ENCODE measurements at places on chromosomes 5 and 9.

DNA sequence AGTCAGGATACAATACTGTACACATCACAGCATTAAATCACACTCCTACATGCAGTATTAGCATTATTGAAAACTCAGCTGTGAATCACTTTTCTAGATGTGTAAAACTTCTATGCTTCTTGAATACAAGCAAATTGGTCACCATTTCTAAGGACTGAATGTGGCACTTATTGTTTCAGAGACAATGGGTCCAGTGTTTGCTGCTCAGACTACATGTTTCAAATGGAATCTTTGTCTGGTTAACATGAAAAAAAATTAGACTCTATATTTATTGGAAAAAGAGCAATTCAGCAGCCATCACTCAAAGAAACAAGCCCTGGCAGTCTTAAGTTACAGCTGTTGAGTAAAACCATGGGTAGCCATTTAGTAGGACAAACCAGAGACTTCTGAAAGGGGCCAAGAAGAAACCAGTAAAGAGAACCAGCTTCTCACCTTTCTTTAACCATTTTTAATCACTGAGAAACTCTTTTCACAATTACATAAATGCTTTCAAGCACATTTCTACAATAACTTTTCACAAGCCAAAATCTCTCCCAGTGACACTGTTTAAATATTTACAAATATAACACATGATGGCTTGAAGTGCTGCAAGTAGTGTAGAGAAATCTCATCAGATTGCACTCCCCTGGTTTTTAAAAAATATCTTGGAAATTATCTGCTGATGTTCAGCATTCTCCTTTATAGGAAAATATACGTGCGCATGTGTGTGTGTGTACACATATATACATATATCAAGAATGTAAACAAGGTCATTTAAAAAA, 35.2 kb downstream of the OR2K2 start:
- DNase-seq = no peak

DNA sequence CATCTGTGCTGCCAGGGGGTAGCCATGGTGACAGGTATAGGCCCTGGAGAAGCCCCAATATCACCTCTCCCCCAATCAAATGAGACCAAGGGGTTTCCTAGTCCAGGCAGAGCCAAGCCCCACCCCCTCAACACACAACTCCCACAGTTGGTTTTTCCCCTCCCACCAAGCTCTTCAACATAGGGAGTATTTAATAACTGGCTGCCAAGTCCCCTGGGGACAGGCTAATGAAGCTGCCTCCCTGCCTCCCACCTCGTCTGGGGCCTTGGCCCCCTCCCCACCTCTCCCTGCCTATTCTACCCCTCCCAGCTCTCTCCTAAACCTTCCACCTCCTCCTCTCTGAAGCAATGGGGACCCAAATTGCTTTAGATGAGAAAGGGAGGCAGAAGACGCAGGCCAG, 23.4 kb downstream of the CPLX2 start:
- DNase-seq = no peak

DNA sequence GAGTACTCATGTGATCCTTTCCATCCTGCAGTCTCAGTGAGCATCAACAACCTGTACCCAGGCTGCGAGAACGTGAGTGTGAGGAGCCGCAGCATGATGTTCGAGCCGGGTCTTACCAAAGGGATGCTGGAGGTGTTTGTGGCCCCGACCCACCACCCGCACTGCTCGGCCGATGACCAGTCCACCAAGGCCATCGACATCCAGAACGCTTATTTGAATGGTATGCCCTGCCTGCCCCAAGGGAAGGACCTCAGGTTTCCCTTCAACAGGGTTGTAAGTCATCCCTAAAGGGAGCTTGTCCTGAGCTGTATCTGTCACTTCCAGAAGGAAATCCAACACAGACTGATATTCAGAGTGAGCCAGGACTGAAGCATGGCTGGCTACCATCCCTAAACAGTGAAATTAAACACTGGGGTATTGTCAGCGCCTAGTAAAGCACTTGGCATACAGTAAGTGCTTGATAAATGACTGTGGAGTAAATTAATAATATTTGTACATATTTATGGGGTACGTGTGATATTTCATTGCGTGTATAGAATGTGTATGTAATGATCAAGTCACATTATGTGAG, 39.3 kb upstream of the CTSL start:
- DNase-seq = no peak

- DNase-seq = no peak
These were observed 29.5 kb downstream of the SURF6 start for GRCh38 chr9:133306242-133307204.

GRCh38 chr5:171080186-171080938, 218.5 kb downstream of the RANBP17 start:
- no peak for DNase-seq

DNA sequence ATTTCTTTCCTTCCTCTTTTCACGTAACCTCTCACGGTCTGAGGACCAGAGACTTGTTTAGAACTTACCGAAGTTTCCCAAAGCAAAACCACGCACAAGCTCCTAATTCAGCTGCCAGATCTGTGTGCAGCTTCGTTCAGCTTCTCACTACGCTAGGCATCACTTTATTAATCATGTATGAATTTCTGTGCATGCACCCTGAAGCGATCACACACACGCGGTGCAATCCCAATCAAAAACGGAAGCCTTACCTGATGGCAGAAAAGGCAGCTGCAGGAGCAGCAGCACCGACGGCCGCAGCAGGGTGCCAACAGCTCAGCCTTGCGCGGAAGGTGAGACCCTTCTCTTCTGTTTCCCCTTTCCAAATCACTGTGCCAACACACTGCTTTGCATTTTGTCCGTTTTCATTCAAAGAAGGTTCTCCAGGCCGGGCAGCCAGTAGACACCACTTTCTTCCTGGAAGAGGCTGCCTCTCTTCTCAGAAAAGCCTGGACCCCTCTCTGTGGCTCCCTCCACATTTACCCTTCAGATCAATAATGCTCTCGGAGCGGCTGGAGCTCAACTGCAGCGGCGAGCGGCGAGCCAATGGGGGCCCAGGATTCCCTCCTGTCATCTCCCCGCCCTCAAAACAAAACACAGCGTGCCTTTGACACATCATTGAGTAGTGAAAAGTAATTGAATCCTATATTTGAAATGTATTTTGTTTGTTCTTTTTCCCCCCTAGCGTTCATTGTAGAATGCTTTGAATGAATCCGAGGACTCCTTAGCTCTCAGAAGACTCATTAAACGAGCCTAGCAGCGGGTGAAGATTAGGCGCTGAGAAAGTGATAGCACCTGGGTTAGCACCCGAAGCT, at the start of gene CDH12:
Gene CDH12, minus strand, starts transcription at position 538 of the 854 bp plus-strand sequence.
- no peak for DNase-seq

- DNase-seq = no peak
These were observed 534 bp downstream of the ERP44 start for GRCh38 chr9:100098046-100098886.

DNA sequence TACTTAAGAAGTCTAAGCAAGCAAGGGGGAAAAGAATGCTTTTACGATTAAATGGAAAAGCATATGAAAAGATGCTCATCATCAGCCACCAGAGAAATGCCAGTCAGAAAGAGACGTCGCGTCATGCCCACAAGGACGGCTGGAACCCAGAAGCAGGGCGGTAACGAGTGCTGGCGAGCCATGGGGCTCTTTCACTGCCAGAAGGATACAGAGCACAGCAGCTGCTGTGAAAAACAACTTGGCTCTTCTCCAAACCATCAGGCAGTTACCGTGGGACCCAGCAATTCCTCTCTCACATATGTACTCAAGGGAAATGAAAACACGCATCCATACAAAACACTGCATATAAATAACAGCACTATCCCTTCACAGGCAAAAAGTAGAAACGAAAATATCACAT, 95.5 kb downstream of the CAMSAP1 start:
- DNase-seq = no peak

DNA sequence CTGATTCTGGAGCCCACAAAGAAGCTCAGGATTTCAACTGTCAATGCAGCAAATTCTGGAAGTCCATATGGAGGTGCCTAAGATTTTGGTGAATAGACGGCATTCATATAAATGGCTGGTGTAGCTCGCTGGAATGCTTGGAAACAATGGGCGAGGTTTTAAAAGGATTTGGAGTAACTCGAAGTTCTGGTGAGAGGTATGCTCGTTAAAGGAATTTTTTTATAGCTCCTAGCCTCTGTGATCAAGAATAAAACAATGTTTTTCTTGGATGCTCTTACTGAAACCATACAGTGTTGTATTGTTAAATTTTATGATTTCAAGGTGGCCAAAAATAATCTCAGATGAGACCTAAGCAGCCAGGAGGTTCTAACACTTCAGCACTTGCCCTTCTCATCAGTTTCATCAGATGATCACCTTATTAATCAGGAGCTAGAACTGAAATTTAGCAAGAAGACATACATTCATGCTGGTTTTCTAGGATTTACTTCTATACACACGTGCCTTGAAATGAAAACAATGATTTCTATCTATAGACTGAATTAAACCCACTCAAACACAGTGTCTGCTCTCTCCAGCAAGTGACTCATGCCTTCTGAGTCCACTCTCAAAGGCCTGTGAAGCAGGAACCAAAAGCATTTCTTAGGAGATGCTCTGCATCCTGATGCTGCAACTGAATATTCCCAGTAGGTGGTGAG, 79.2 kb downstream of the OTULIN start:
- DNase-seq = no peak

DNA sequence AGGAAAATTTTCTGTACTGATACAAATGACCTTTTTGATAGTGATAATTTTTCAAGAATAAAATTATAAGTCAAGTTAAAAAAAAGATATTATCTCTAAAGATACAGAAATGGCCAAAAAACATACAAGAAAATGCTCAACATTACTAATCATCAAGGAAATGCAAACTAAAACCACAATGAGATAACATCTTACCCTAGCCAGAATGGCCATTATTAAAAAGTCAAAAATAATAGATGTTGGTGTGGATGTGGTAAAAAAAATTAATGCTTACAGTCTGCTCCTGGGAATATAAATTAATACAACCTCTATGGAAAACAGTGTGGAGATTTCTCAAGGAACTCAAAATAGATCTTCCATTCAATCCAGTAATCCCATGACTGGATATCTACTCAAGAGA, 22.9 kb upstream of the PTGER4 start:
- no peak for DNase-seq

DNA sequence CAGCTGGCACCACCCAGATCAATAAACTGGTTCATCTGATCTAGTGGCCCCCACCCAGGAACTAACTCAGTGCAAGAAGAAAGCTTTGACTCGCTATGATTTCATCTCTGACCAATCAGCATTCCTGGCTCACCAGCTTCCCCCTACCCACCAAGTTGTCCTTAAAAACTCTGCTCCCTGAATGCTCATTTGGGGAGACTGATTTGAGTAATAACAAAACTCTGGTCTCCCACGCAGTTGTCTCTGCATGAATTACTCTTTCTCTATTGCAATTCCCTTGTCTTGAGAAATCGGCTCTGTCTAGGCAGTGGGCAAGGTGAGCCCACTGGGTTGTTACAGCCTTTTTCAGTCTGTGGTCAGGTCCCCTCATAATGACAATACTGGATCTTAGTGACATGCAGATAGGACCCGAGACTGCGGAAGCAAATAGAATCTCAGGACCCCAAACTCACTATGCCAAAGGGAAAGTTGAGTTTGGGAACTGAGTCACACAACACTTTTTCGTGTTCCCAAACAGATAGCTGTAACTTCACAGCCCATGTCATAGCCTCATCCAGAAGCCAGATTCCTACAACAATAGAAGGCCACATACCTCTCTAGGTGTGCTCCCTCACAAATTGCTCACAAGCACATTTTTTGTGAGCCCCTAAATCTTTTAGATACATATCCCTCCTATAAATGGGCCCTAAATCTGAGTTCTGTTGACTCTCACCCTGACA, 175.2 kb upstream of the RAI14 start:
- DNase-seq = no peak

DNA sequence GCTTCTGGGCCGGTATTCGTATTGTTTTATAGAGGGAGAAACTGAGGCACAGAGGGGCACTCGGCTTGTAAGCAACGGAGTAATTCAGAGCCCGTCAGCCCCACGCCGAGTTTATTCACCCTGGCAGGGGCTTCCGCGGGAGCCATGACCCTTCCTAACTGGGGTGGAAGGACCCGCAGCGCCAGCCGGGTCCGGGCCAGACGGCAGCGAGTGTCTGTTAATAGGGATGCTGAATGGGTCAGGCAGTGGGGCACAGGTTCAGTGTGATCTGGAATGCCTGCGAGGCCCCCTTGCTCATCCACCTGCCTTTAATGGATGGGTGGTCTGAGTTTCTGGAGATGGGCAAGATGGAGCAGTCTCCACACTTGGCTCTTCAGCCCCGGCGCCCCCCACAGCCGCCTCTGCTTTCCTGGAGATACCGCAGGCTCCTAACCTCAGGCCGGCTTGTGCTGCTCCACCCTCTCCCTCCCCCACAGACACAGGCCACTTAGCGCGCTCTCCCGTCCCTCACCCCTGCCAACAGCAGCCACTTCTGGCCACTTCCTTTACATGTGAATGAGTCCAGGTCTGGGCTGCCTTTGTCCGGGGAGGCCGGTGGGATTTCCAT, 147.1 kb downstream of the ERCC6L2 start:
- no peak for DNase-seq

- no peak for DNase-seq
These were observed 250.0 kb downstream of the FER start for GRCh38 chr5:108997720-108998119.

- no peak for DNase-seq
These were observed 3.6 kb upstream of the SCGB3A2 start for GRCh38 chr5:147874910-147875367.

GRCh38 chr5:147575598-147575997, 65.7 kb upstream of the DPYSL3 start:
- no peak for DNase-seq

- peak; percentile 66 for DNase-seq
These were observed 216.8 kb upstream of the PIK3R1 start for GRCh38 chr5:67998709-67999261.

DNA sequence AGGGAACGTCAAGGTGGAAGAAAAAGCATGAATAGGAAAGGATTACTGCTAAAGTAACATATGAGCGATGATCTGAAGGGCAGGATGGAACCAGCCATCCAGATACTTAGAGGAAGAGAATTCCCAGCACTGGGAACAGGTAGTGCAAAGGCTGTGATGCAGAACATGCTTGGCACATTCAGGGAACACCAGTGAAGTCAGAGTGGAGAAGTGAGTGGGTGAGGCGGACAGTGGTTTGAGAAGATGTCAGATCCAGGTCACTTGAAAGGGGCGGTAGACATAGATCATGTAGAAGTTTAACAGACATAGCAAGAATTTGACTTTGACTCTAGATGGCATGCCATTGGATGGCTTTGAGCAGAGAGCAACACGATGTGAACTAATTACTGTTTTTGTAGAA, 374.2 kb downstream of the PDE4D start:
- DNase-seq = no peak

GRCh38 chr9:109408759-109409462, 88.1 kb upstream of the EPB41L4B start:
- DNase-seq = no peak

GRCh38 chr5:55411876-55412275, 104.1 kb downstream of the MTREX start:
- no peak for DNase-seq

DNA sequence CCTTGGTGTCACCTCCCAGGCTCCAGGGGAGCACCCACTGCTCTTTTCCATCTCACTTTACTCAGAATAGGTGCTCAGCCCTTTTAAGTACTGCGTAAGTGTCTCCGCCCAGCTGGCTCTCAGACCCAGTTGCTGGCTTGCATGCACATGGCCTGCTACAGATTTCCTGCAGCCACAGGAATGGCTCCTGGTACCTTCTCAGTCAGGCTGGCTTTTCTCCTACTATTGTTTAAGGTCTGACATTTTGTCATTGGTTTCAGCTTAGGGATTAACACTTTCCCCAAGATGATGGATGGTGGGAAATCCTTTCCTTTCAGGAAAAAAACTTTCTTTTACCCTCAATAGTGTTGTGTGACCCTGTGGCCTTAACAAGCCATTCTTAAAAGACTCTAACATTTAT, 1652.3 kb upstream of the WWC1 start:
- no peak for DNase-seq

All from GM04503 (cell line).